ENCODE measurements at places on chromosomes 7 and 10. TPM values are rescaled to one million over a fixed set of nuclear protein-coding genes. Genes with fewer than 3 reads are reported as not detected.

GRCh38 chr7:110281362-110281761, 809.6 kb upstream of the LRRN3 start:
- H3K4me3 ChIP-seq, result no peak overlapping the region
- H3K27ac ChIP-seq, result no peak overlapping the region
- H3K27me3 ChIP-seq, result no peaks in the 10 kb centered on the region
- no peaks in the 10 kb centered on the region for H3K36me3 ChIP-seq
- no peak for DNase-seq
- no peaks in the 10 kb centered on the region for H3K4me1 ChIP-seq

GRCh38 chr7:84906889-84907288, 280.0 kb downstream of the SEMA3D start:
- no peak for DNase-seq
- no peak overlapping the region for H3K27ac ChIP-seq
- no peaks in the 10 kb centered on the region for H3K36me3 ChIP-seq
- no peaks in the 10 kb centered on the region for H3K4me1 ChIP-seq

DNA sequence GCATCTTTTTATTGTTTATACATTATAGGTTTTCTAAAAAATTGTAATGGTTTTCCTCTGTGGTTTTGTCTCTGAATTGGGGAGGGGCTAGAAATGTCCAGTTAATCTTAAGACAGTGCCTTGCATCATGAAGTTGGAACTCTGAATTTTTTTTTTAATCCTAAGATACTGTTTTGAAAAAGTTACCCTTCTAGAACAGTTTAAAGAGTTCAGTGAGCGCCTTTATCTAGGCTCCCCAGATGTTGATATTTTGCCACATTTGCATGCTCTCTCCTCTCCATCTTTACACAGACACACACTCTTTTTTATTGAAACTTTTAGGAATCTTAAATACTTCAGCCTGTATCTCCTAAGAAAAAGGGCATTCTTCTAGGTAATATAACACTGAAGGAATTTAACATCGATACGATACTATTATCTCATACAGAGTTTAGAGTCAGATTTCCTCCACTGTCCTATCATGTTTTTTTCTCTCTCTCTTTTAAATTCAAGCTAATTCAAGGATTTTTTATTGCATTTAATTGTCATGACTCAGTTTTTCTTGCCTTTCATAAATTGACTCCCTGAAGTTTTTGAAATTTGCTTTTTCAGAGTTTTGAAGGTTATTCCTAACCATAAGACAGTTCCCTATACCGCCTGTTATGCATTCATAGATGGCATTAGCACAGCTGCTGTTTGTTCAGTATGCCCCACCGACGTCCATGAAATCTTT, 31.5 kb downstream of the PRKAR2B start:
- no peak for DNase-seq
- H3K36me3 ChIP-seq, result no peaks in the 10 kb centered on the region
- H3K27ac ChIP-seq, result no peak overlapping the region
- no peaks in the 10 kb centered on the region for H3K27me3 ChIP-seq
- H3K4me3 ChIP-seq, result no peak overlapping the region

DNA sequence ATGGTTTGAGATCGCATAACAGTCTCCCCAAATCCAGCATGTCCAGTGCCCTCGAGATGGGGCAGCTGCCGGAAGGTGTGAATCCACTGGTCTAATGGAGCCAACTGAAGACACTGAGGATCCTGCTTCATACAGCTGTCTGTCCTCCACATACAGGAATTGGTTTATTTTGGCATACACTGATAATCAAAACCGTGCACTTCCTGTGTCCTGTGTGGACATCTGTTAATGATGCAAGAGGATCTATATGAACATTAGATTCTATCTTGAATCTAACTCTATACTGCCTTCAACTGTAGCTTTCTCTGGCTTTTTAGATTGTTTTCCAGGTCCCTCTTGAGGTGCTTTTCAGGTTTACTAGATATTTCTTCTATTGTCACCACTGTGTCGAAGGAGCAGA, 3.0 kb upstream of the JAZF1 start:
- no peak for DNase-seq
- no peak overlapping the region for H3K27ac ChIP-seq
- no peak overlapping the region for H3K4me3 ChIP-seq
- no peaks in the 10 kb centered on the region for H3K36me3 ChIP-seq
- H3K4me1 ChIP-seq, result peaks cover 5% of the 10 kb centered on the region
- H3K27me3 ChIP-seq, result no peaks in the 10 kb centered on the region

DNA sequence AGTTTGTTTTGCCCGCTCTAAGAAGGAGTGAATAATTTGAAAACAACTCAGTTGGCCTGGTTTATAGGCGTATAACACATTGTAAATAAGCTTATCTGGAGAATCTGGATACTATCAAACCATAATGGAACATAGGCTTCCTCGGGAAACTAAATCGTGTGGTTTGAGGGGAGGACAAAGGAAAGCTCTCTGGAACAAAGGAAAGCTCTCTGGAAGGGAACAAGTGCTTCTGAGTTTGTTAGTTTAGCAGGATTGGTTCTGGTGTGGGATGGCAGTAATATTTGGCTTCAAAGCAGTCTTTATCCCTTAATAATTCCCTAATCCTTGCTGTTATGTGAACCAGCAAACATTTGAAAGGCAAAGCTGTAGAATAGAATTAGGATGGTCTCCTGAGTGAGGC, 15.0 kb upstream of the SLK start:
- no peaks in the 10 kb centered on the region for H3K4me1 ChIP-seq
- H3K27me3 ChIP-seq, result no peaks in the 10 kb centered on the region
- H3K36me3 ChIP-seq, result no peaks in the 10 kb centered on the region
- no peak overlapping the region for H3K27ac ChIP-seq
- no peak for DNase-seq

DNA sequence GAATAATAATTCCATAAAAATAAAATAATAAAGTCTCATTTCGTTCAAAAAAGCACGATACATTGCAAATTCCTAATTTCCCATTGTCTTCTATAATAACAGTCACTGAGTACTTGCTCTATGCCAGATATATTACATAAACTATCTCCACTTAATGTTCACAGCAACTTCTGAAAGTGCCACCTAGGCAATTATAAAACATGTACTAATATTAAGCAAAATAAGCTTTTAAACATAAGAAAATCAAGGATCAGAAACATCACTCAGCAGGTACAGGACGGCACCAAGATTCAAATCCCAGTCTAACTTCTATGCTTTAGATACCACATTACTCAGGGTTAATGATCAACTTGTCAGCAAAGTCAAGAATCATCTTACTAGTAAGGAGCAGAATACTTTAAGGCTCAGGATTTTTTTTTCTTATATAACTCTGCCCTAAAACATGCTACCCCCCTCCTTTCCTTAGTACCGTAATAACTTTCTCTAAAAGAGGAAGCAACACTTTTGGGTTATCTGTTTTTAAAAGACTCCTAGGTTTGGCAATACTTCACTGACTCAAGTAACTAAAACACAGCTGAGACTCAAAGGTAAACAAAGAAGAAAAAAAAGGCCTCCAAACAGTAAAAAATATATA, 51.3 kb downstream of the USP6NL start:
- H3K27me3 ChIP-seq, result no peaks in the 10 kb centered on the region
- no peak overlapping the region for H3K27ac ChIP-seq
- no peak overlapping the region for H3K4me3 ChIP-seq
- DNase-seq, result no peak
- no peaks in the 10 kb centered on the region for H3K36me3 ChIP-seq

MOGAT3 gene
- not detected for total RNA-seq

HABP2 gene
- total RNA-seq, result not detected

TMEM168 gene
- total RNA-seq, result 18.3 TPM

DNA sequence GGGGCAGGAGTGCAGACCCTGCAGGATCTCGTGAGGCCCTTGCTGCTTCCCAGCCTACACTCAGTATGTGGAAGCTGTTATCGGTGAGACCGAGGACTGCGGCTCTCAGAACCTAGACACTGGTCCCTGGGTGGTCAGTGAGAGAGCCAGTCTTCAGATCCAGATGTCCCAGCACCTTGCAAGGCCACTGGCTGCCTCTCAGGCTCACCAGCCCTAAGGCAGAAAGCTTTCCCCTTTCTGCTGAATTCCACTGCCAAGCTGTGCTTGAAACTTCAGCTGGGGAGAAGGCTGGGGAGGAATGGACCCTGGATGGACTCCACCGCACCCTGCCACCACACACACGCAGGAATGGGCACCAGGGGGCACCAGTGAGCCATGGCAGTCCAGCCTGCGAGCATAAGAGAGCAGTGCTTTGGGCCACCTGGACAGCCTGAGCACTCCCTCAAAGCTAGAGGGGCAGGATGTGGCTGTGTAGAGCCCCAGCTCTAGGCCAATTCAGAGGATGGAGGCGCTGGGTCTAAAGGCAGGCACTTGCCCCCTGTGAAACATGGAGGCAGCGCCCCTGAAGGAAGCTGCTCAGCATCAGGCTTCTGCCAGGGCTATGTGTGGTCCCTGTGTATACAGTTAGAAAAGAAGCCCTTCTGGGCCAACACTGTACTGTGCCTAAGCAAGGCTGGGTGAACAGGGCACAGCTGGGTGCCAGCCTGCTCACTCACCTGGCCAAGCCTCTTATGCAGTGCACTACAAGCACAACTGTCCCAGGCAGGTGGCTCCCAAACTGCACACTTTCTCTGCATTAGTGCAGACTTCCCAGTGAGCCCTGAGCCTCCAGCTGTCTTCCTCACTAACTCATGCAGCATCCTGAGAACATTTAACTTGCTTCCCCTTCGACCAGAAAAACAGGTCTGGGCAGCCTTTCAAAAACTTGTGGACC, 21.6 kb downstream of the TMEM72 start:
- H3K27ac ChIP-seq, result no peak overlapping the region
- no peaks in the 10 kb centered on the region for H3K27me3 ChIP-seq
- H3K36me3 ChIP-seq, result no peaks in the 10 kb centered on the region

- H3K27me3 ChIP-seq, result no peaks in the 10 kb centered on the region
- no peaks in the 10 kb centered on the region for H3K4me1 ChIP-seq
- DNase-seq, result no peak
- H3K36me3 ChIP-seq, result no peaks in the 10 kb centered on the region
Observed at GRCh38 chr10:2145926-2146478, 408.7 kb upstream of the ADARB2 start.

DNA sequence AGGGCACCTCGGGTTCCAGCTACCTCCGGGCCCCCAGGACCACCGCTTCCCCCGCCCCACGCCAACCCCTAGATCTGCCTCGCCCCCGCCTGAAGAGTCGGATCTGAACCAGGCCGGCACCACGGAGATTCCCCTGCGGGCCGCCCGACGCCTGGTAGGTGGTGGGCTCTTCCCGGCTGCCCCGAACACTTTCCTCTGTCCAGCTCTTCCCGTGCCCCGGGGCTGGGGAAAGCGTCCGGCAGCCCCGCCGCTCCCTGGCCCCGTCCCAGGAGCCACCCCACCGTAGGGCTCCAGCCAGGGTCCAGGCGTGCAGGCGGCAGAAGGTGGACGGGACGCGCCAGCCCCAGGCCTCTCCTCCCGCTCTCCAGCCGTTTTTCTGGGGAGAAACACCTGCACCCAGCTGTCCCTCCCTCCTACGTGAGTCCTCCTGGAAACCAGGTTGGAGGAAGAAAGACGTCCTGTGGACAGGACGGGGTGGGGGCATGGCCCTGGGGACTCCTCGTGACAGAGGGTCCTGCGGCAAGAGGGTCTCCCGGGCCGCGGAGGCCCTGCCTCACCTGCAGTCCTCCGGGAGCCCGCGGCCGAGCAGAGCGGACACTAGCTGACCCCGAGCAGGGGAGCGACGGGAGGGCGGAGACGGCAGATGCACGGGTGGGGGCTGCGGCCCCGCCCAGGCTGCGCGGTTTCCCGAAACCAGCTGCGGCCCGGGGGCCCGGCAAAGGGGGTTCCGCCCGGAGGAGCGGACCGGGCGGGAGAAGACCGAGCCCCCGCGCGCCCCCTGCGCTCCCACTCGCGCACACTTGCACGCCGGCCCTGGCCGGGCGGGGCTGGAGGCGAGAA, at the start of gene TMEM176B:
Gene TMEM176B (minus strand): TSS at position 624 of the 840 bp plus-strand sequence. CDS start 3,795 bp downstream, outside the sequence.
- no peaks in the 10 kb centered on the region for H3K36me3 ChIP-seq
- no peak within 1 kb of the TSS for H3K4me3 ChIP-seq
- H3K4me1 ChIP-seq, result peaks cover 15% of the 10 kb centered on the region
- no peaks in the 10 kb centered on the region for H3K27me3 ChIP-seq
- no peak within 1 kb of the TSS for H3K27ac ChIP-seq

Data from naive thymus-derived CD4-positive, alpha-beta T cell (primary cell).